Stimulated activated CD4-positive, alpha-beta T cell treated with anti-CD3 and anti-CD28 coated beads, Interleukin-1b, Interleukin-23, amount 100 ng/mL, for 1 hour (primary cell): ENCODE measurements at places on chromosomes 6 and 20.

GRCh38 chr20:40325006-40325568 lies 363.9 kb downstream of the MAFB start:
- no peak for DNase-seq

DNA sequence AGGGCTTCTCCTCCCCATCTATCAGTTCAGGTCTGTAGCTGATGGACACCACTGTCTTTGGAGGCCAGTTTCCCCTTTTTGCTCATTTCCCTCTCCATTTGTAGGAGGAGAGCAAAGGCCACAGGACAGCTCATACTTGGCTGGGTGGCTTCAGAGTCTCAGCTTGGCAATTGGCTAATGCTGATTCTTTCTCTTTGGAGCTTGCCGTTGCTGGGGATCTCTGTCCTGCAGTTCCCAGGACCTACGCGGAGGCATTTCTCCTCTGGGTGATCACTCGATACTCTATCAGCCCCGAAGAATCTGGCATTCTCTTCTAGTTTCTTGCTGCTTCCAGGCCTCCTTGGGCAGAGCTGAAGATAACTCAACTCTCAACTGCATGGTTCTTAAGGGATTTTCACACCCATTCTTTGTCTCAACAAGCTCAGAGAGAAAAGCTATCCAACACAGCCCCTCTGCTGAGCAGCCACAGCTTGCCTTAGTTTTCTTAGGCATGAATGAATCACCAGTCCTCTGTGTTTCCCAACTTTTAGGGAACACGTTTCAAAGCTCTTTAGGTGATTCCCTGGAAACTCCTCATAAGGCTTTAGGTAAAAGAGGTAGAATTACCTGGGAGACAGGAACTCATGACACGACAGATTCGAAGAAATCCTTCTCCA lies 19.2 kb upstream of the SSR1 start:
- no peak for DNase-seq

GRCh38 chr6:39256294-39256940 lies 27.1 kb upstream of the KCNK5 start:
- DNase-seq: no peak

DNA sequence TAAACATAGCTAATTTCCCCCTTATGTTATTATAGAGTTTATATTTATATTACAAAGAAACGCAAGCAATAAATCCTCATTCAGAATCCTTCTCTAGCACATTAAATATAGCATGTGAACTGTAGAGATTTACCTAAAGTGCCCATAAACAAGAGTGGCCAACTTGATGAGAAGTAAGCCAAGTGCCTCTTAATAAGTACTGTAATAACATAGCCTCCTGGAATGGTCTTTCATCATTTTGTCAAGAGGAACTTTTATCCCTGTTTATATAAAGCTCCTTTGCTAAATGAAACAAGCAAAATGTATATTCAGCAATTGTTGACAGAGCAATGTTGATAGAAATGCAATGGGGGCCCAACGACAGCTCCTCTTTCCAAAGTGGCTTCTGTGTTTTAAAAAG lies 195.0 kb downstream of the ARHGAP18 start:
- DNase-seq: no peak

DNA sequence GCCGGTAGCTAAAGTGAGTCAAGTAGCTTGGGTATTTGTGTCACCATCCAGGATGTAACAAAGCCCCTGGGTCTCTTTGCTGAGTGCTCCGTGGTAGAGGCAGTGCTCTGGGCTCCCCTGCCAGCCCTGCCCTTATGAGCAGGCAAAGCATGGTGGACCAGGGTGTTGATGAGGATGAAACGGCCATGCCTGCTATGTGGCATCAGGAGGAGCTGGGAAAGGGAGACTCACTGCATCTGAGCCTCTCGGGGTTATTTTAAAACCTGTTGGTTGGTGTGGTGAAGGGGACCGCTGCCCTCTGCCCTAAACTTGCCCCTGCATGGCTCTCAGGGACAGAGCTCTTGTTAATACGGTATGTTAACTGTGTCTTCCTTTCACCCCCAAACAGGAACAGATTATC lies 143.1 kb downstream of the DTNBP1 start:
- DNase-seq: no peak

DNA sequence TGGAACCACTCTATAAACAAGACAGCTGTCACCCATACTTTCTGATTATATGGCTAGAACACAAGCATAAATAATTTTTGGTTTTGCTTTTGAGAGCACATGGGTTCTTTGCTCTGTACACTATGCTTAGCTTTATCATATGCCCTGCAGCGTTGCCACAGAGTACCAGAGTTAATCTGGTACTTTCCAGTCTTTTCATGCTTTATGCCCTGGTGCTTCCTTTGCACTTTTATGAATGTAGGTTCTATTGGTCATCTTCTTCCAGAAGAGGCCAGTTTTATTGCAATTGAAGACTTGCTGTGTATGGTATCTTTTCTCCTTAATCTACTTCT lies 20.8 kb downstream of the SHLD1 start:
- no peak for DNase-seq

DNA sequence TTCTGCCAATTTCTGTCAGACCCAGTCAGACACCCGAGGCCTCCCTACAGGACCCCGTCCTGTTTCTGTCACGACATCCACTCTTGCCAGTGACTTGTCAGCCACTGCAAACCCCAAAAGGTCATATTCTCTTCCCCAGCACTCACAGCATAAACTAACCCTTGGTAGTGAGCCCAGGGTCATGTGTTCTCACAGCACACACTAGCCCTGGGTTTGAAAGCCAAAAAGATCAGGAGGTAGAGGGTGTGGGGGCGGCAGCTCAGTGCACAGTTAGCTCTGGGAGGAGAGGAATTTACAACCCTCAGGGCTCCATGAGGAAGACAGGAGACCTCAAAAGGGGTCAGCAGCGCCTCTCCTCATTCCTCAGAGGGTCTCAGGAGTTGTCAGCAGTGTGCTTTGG lies 9.9 kb upstream of the SNX9 start:
- DNase-seq: no peak

GRCh38 chr6:166611631-166612030 lies 15.4 kb downstream of the RPS6KA2 start:
- DNase-seq: no peak

DNA sequence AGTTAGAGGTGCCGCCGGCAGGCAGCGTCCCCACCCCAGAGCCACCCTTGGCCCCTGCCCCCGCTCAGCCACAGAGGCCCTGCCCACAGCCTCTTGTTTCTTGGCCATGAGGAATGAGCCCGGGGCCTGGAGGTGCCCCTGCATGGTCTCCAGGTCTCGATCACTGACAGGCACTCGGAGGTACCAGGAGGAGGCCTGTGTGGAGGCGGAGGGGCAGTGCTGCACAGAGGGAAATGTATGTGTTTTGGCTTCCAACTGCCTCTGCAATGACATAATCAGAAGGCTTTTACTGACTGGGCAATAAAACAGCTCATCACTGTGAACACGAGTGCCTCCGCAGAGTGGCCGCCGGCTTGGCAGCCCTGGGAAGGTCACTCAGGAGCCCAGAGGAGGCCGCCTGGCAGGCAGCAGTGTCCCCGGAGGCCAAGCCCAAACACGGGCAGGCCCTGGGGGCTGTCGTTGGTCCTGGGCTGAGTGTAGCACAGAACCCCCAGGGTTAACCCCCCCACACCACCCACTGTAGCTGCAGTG lies 61.1 kb upstream of the GATA5 start:
- no peak for DNase-seq

GRCh38 chr6:134177236-134177635 lies 124.8 kb upstream of the SLC2A12 start:
- no peak for DNase-seq

- no peak for DNase-seq
Measured at GRCh38 chr6:149964308-149965193, 808 bp downstream of the ULBP1 start.

DNA sequence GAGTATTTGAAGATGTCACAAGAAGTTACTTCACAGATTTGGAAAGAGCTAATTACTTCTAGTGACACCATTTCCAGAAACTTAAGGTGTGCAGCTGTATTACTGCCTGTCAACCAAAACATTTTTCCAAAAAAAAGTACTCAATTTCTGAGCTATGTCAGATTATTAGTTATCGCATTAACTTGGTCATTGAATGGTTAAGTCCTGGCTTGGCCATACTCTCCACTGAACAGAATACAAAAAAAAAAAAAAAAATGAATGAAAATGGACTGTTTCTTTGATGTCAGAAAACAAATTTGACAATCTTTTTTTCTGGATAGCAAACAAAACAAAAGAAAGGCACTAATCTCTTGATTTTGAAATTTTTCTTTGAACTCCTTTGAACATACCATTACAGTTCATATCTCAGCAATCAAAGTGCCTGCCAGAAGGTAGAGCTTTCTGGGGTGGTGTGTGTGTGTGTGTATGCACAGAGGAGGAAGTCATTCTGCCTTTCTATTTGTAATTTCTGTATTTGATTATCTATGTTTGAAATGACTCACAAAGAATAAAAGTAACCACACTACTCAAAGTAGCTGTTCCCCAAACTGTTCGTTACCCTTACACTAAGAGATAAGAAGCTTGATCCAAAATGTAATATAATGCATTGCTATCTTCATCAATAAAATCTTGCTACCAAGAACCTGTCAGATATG lies 210.8 kb upstream of the FUT9 start:
- DNase-seq: no peak

DNA sequence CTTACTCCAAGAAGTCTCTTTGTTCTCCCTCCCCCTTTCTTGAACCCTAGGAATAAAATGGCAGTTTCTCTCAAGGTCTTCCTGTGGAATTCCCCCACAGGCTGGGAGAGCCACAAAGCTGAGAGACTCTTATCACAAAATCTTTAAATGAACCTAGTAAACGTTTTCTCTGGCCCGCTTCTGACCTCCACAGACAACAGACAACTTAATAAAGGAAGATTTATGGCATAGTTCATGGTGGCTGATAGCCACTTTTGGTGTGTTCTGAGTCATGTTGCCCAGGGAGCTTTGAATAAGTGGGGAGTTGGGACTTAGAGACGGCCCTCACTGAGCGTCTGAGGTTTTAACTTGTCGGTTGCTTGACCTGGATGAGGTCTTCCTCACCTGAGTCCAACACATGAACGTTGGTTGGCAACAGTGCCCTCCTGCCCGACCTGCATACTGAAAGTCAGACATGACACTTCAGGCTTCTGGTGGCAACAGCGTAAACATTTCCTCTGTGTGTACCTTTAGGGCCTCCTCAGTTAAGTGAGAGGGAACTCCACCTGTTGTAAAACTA lies 124.1 kb downstream of the FOXO3 start:
- no peak for DNase-seq

- DNase-seq: no peak
Measured at GRCh38 chr6:148746363-148747144, at the start of gene UST. Gene UST, plus strand, starts transcription at chr6:148747030. Its CDS starts 401 bp downstream, at chr6:148747431.

GRCh38 chr20:22757424-22758183 lies 173.2 kb upstream of the FOXA2 start:
- no peak for DNase-seq

GRCh38 chr6:2467929-2468600 lies 222.7 kb upstream of the GMDS start:
- DNase-seq: no peak
